GM23248 (cell line): ENCODE measurements at places on chromosomes 1 and 21.

GRCh38 chr1:69377507-69377906, 190.2 kb upstream of the LRRC7 start:
- DNase-seq = no peak

DNA sequence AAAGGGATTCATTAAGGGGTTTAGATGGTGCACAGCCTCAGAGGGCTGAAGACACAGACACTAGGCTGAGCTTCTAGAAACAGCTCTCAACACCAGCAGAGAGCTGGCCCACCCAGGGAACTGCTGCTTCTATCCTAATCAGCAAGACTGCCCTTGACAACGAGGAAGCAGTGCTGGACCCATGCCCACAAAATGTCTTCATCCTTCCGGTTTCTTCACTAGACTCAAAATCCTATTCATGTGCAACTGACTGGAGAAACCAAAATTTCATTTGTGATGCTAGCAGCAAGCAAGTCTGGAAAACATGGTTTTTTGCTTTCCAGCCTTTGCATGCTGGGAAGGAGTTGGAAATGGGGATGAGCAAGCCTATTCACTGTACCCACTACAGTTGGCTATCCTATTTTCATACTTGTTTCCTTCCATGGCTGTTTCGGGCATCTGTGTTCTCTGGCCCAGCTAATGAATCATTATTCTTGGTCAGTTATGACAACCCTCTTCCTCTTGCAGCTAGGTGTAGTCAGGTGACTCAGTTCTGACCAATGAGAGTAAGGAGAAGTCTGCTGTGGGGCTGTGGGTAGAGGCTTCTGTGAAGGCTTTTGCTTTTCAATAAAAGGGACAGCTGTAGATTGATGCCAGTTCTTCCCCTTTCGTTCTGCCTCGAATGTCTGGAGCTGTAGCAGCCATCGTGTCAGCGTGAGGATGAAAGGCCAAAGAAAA, 14.6 kb upstream of the TMEM61 start:
- DNase-seq = peak; percentile 74

GRCh38 chr1:37085393-37085792, 51.1 kb upstream of the GRIK3 start:
- no peak for DNase-seq

DNA sequence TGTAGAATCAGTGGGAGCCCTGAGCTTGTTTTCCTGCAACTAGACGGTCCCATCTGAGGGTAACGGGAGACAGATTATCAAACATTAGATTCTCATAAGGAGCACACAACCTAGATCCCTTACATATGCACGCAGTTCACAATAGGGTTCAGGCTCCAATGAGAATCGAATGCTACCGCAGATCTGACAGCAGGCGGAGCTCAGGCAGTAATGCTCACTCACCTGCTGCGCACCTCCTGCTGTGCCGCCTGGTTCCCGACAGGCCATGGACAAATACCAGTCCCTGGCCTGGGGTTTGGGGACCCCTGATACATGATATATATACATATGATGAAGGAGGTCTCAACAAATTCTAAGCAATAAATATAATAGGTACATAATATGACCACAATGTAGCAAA, 19.7 kb upstream of the SMIM12 start:
- DNase-seq = no peak

DNA sequence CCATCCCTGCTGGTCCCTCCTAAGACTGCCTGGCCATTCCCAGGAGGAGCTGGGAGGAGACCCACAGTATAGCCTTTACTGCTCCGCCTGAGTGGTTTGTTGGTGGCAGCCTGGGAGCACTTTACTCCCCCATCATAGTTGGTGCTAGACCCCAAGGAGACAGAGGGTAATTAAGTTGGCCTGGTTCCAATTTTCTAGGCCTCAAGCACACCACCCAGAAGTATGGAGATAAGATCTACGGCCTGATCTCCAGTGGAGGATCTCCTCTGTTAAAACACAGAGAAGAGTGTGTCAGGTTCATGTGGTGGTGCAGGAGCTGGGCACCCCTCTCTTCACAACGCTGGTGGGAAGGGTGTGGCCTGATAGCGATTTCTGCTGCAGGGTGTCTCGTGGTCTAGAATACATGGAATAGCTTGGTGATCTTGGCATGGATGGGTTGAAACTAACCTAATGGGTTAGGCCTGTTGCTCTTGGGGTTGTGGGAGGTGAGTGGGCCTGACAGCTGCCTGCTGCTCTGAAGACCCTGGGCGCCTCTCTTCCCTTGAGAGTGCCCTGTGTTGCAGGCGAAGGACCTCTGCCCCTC, 68.5 kb downstream of the FASLG start:
- no peak for DNase-seq

DNA sequence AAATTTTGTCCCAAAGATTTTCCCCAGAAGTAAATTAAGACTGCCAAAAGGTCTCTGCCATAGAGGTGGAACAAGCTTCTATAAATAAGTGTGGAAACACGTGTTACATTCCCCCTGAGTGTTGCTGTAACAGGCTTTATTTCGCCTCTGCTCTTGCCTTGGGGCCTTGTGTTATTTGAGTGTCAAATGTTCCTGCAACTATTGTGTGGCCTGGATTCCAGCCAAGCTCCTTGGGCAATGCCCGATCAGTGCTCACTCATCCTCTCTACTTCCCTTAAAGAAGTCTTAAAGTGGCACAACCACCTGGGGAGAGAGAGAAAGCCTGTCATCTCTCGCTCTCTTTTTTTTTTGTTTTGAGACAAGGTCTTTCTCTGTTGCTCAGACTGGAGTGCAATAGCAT, 156.7 kb downstream of the NR5A2 start:
- DNase-seq = peak; percentile 93

- DNase-seq = no peak
Measured at GRCh38 chr1:81296601-81297000, 504.1 kb upstream of the ADGRL2 start.

DNA sequence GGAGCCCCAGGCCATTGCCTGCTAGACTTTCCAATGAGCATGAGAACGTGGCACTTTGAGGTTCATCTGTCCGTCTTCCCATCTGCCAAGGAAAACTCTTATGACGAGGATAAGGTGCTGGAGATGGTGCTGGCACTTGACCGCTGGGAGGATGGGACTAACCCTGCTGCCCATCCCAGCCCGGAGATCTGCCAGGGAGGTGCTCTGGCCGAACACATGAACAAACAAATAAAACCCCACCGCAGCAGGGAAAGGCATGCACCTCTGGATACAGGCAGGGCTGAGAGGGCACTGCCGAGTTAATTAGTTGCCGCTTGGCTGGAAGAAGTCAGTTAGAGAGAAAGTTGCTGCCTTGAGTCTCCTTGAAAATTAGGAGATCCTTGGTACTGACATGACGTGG, 308.4 kb downstream of the AJAP1 start:
- no peak for DNase-seq

GRCh38 chr1:22935433-22935832, 37.2 kb downstream of the LACTBL1 start:
- DNase-seq = no peak

- DNase-seq = no peak
Measured at GRCh38 chr1:108708691-108709660, 3.7 kb upstream of the FNDC7 start.

- no peak for DNase-seq
Measured at GRCh38 chr1:68706639-68707317, 209.9 kb upstream of the DEPDC1 start.

GRCh38 chr1:960363-961131, at the start of gene KLHL17:
KLHL17 (plus strand) TSS chr1:960584; CDS start chr1:960694, 110 bp downstream.
- DNase-seq = peak; percentile 84

- peak; percentile 84 for DNase-seq
Measured at GRCh38 chr1:8598060-8598724, 219.2 kb downstream of the RERE start.

DNA sequence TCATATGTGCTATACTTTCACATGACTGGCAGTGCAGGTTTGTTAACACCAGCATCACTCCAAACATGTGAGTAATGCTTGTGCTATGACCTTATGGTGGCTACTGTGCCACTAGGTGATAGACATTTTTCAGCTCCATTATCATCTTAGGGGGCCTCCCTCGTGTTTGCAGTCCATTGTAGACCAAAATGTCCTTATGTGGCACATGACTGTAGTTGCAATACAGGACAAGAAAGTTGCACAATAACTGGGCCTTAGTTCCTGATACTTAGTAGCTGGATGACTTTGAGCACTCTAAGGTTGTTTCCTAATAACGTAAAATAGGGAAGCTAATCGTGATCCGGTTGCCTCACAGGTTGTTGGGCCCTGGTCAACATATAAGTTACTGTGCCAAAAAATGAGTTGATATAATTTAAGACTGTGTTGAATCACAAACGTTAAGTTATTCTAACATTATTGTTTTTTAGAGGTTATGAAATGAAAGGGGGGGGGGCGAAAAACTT, 511 bp upstream of the SNX27 start:
- peak; percentile 86 for DNase-seq

DNA sequence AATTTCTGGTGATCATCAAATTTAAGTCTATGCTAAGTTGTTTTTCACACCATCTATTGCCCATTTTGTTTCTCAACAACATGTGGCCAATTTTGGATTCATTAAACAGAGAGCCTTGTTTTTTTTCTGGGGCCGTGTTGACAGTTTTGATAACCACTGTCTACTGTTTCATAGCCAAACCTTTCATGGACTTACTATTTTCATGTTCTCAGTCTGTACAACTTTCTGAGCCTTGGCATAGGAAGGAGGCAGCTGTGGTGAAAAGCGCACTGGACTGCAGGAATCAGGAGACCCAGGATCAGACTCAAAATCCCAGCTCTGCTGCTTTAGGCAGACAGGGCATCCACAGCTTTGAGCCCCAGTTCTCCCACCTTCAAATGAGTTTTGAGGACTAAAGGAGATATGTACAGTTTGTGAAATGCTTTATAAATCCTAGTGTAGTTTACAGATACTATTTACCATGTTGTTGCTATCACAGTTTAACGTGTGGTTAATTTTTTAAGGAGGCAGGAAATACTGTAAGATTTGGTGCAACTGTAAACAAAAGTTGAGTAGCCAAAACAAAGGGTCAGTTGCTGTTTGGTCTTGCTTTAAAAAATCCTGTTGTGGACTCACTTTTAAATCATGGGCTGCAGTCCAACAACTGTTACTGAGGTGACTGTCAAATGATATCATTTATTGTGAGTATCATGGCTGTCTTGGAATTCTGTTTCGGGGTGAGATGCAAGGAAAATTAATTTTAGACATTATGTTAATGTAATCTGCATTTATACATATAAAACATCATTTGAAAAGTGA, 2.9 kb downstream of the MACO1 start:
- DNase-seq = peak; percentile 27

- no peak for DNase-seq
Measured at GRCh38 chr1:17204546-17205440, at the start of gene PADI1. PADI1 (plus strand) TSS chr1:17205128; CDS start chr1:17205218, 90 bp downstream.

DNA sequence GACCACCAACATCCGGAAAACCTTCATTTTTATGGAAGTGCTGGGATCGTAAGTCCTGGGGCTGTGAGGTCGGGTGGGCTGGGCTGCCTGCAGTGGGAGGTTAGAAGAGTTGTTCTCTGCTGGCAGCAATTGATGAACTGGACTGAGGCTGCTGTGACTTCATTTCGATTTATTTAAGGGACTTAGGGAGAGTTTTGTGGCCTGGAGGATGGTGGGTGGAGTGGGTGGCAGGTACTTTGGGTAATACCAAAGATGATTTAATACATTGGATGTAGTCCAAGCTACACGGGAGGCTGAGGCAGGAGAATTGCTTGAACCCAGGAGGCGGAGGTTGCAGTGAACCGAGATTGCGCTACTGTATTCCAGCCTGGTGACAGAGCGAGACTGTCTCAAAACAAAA, 11.5 kb downstream of the CAMK1G start:
- DNase-seq = no peak

DNA sequence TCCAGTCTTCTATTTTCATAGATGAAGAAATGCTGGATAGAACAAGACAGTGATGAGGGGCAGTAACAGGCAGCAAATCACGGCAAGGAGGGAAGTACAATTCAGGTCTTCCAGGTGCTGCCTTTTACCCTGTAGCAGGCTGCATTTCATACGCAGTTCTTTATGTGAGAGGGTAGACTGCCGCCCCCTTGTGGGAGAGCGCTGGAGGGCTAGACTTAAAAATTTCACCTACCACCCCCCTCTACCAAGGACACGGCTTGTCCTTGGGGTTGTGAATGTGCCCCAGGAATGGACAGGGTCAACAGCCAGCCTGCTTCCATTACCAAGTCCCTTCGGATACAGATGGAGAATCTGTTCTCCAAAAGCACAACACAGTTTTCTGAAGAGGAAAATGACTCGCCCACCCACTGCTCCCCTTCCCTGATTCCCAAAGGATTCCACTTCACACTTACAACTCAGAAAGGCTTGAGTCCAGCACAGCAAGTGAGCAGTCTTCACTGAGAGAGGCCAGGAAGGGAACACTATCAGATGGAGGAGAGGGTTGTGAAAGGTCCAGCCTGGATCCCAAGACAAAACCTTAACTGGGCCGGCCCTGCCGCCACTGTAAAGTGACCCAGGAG, 7.4 kb downstream of the WDR77 start:
- peak; percentile 22 for DNase-seq

GRCh38 chr21:42539931-42540343, 26.3 kb downstream of the SLC37A1 start:
- peak; percentile 6 for DNase-seq

DNA sequence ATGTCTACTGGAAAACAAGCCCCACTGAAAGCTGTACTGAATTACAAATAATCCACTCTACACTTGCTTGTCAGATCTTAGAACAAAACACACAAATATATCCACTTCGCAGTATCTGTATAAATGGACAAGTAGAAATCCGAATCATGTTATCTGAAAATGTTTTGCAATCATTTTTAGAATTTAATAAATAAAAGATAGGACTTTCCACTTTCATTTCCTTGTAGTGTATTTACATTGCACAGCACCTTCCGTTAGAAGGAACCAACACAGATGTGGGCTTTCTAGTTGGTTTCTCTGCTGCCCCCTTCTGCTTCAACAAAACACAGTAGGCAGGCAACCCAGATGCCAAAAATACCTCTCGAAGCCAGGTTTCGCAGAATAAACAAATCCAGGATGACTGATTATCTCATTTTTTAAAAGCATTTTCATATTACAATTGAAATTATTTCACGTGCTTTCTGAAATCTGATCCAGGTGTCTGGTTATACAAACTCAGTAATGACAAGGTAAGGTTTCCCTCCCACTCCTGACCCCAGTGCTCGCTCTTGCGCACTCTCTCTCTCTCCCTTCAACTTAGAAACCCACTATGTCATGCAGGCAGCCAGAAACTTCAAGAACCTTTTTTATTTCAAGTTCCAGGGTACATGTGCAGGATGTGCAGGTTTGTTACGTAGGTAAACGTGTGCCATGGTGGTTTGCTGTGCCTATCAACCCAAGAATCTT, 389.9 kb downstream of the SMYD3 start:
- peak; percentile 63 for DNase-seq

GRCh38 chr1:97038410-97038809, 316.8 kb downstream of the PTBP2 start:
- DNase-seq = peak; percentile 16

GRCh38 chr1:27111626-27112573, 43.0 kb downstream of the SLC9A1 start:
- DNase-seq = peak; percentile 100

- DNase-seq = no peak
Measured at GRCh38 chr1:159942632-159943277, 2.7 kb downstream of the IGSF9 start.
